ENCODE measurements at places on chromosomes 4 and X.
A peak's percentile ranks its signal among the peaks of the same experiment; 100 is the strongest.

GRCh38 chr4:2441393-2442174, 22.8 kb downstream of the CFAP99 start:
- DNase-seq = peak; percentile 96

GRCh38 chr4:8050555-8051206, 107.9 kb downstream of the ABLIM2 start:
- DNase-seq = no peak

- DNase-seq = peak; percentile 88
Observed at GRCh38 chr4:151865312-151865711, 104.5 kb upstream of the GATB start.

DNA sequence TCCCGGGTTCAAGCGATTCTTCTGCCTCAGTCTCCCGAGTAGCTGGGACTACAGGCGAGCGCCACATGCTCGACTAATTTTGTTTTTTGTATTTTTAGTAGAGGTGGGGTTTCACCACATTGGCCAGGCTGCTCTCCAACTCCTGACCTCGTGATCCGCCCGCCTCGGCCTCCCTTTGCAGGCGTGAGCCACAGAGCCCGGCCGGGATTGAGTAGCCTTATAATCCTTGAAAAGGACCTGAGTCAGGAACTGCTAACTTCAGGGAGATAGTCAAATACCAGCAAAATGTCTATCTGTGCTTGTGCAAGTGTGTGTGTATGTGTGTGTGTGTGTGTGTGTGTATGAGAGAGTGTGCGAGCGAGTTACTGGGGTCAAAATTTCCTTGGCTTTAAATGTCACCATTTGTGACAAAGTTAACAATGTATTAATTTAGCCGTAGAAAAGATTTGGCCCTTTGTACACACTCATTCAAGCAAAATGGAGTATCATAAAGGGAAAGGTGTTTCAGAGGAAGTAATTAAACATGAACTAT, 1.8 kb upstream of the KDM6A start:
- peak; percentile 28 for DNase-seq

GRCh38 chr4:139666735-139667281, 1.2 kb downstream of the MGST2 start:
- peak; percentile 87 for DNase-seq

DNA sequence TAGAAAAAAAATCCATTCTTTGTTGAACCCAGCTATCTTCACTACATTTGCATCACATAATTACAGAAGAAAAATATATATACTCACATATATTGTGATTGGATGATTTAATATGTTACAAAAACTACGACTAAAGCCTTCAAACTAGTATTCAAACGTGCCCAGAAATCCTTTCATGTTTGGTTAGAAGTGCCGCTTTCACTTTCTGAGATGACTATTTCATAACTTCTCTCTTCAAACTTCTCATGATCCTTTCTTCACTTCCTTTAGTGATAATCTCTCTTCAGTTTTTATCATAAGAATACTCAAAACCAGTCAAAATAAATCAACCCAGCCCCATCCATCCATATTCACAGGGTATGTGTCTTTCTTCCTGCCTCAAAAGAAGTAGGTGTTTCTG, 50.8 kb upstream of the NAF1 start:
- no peak for DNase-seq

- no peak for DNase-seq
Observed at GRCh38 chrX:110046001-110046400, 43.1 kb downstream of the TMEM164 start.

DNA sequence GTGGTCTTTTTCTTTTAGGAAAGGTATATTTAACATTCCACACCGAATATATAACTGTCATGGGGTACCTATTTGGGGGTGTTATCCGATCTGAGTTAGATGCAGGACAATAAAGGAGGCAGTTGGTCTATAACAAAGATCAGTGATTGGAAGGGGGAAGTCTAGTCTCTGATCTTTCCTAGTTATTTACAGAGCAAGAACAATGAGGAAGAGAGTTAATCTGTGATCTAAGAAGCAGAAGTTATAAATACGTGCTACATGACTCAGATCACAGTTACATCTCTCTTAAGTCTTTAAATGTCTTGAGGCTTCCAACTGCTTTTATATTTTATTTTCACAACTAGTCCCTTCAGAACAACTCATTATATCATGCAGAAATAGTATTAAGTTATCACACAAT, 33.2 kb upstream of the ARMCX4 start:
- peak; percentile 65 for DNase-seq

Measured in KBM-7 (cell line).